Fibroblast of the aortic adventitia (primary cell): ENCODE measurements at places on chromosomes 1 and 21. TPM values are rescaled to one million over a fixed set of nuclear protein-coding genes. Genes with fewer than 3 reads are reported as not detected.

The S100A5 gene
- 0.99 TPM in 1 of 2 replicates, not detected in the other for total RNA-seq

The SRSF10 gene
- total RNA-seq, result 86.4 and 127 TPM in 2 replicates

The CSF3R gene
- total RNA-seq, result not detected in 2 replicates

The C4BPA gene
- not detected in 2 replicates for total RNA-seq

The PGBD5 gene
- total RNA-seq, result not detected in 2 replicates

The TFF2 gene
- not detected in 2 replicates for total RNA-seq

The HAPLN2 gene
- total RNA-seq, result not detected in 2 replicates

The TBX19 gene
- total RNA-seq, result 0.99 TPM in 1 of 2 replicates, not detected in the other

The CHI3L1 gene
- 3.0 and 5.5 TPM in 2 replicates for total RNA-seq

The AGO1 gene
- total RNA-seq, result 15.3 and 20.3 TPM in 2 replicates

The KPRP gene
- total RNA-seq, result not detected in 2 replicates

The TRMT1L gene
- 16.7 and 22.6 TPM in 2 replicates for total RNA-seq

The EFNA4 gene
- 2.4 and 5.3 TPM in 2 replicates for total RNA-seq

The PTCH2 gene
- 0.36 and 0.57 TPM in 2 replicates for total RNA-seq

The HPDL gene
- total RNA-seq, result 1.1 and 1.4 TPM in 2 replicates

The NPL gene
- 2.3 and 3.8 TPM in 2 replicates for total RNA-seq

The TMEM269 gene
- total RNA-seq, result 0.09 TPM in 1 of 2 replicates, not detected in the other

The CELA2B gene
- not detected in 2 replicates for total RNA-seq

The LYST gene
- total RNA-seq, result 28.1 and 30.4 TPM in 2 replicates

The PADI1 gene
- 0.09 TPM in 1 of 2 replicates, not detected in the other for total RNA-seq

The IL19 gene
- total RNA-seq, result 0.41 TPM in 1 of 2 replicates, not detected in the other

The SYCP1 gene
- total RNA-seq, result not detected in 2 replicates

The S1PR1 gene
- 2.8 and 5.5 TPM in 2 replicates for total RNA-seq

The CFHR1 gene
- 1.1 TPM in 1 of 2 replicates, not detected in the other for total RNA-seq

The DLGAP3 gene
- total RNA-seq, result not detected in 2 replicates

The CD247 gene
- total RNA-seq, result 0.16 and 0.18 TPM in 2 replicates

The OXCT2 gene
- 0.98 and 0.99 TPM in 2 replicates for total RNA-seq

The LCE1B gene
- not detected in 2 replicates for total RNA-seq

The BRDT gene
- not detected in 2 replicates for total RNA-seq

The LCE1A gene
- not detected in 2 replicates for total RNA-seq

The PGD gene
- 108 and 494 TPM in 2 replicates for total RNA-seq

The LRP8 gene
- 8.6 and 13.6 TPM in 2 replicates for total RNA-seq

The FAM151A gene
- not detected in 2 replicates for total RNA-seq

The KRTAP19-1 gene
- not detected in 2 replicates for total RNA-seq

The S100A3 gene
- total RNA-seq, result 4.3 TPM in 1 of 2 replicates, not detected in the other

The AGT gene
- 1.1 and 8.4 TPM in 2 replicates for total RNA-seq

The SLC9C2 gene
- not detected in 2 replicates for total RNA-seq

The MXRA8 gene
- total RNA-seq, result 367 and 605 TPM in 2 replicates

The TSNAX gene
- total RNA-seq, result 28.9 and 43.7 TPM in 2 replicates

The SPEN gene
- total RNA-seq, result 20.5 and 24.3 TPM in 2 replicates

The SLC25A34 gene
- total RNA-seq, result 0.54 and 0.65 TPM in 2 replicates

The IFI44L gene
- total RNA-seq, result 17.7 and 48.7 TPM in 2 replicates

The CFHR3 gene
- not detected in 2 replicates for total RNA-seq

The TMPRSS15 gene
- 0.18 TPM in 1 of 2 replicates, not detected in the other for total RNA-seq

The SYT11 gene
- total RNA-seq, result 19.5 and 48.6 TPM in 2 replicates

The FCRL6 gene
- total RNA-seq, result not detected in 2 replicates

The ANGPTL1 gene
- total RNA-seq, result 6.0 and 6.6 TPM in 2 replicates

The RGS8 gene
- 0.16 TPM in 1 of 2 replicates, not detected in the other for total RNA-seq

The NPR1 gene
- total RNA-seq, result 1.5 and 24.0 TPM in 2 replicates

The SPRR2G gene
- total RNA-seq, result not detected in 2 replicates

The SPRR2F gene
- total RNA-seq, result not detected in 2 replicates

The DENND1B gene
- 10.1 and 19.5 TPM in 2 replicates for total RNA-seq

The NTMT2 gene
- not detected in 2 replicates for total RNA-seq

The SIK1 gene
- total RNA-seq, result 4.4 TPM in 1 of 2 replicates, not detected in the other
